ENCODE measurements at places on chromosomes 12 and 14.

- DNase-seq, result no peak
Observed at GRCh38 chr12:69275471-69275891, 36.1 kb downstream of the CPSF6 start.

GRCh38 chr12:121512561-121512960 is 68.3 kb downstream of the KDM2B start:
- DNase-seq, result no peak

GRCh38 chr12:41013881-41014642 is 174.1 kb upstream of the PDZRN4 start:
- no peak for DNase-seq

GRCh38 chr12:26730481-26731350 is 102.3 kb downstream of the ITPR2 start:
- DNase-seq, result no peak

DNA sequence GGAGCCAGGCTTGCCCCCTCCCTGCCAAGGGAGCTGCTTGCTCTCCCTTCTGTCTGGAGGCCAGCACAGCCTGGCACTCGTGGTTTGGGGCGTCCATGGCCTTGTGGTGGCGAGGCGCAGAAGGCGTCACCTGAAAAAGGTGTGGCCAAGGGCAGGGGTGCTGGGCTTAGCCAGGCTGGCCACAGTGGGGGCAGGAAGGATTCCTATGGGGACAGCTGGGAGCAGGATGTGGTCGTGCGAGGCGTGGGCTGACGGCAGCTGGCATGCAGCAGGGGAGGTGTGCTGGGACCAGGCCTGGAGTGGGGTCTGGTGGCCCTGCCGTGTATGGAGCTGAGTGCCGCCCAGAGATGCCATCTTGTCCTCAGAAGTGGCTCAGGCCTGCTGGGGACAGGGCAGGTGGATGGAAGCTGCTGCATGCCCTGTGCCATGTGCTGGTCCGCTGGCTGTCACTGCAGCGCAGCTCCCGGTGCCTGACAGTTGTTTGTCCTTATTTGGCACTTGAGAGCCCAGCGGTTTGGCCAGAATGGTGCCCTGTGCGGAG is 30.0 kb downstream of the SH2B3 start:
- no peak for DNase-seq

- DNase-seq, result peak; percentile 18
Observed at GRCh38 chr12:26938701-26939062, 412 bp downstream of the FGFR1OP2 start.

DNA sequence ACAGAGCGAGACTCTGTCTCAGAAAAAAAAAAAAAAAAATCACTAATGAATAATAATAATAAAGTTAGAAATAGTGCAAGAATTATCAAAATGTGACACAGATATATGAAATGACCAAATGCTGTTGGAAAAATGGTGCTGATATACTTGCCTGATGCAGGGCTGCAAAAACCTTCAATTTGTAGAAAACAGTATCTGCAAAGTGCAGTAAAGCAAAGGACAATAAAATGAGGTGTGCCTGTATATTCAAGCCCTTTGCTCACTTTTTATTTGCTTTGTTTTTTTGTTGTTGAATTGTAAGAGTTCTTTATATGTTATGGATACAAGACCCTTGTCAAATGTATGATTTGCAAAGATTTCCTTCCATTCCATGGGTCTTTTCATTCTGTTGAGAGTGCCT is 9.0 kb upstream of the PAPOLA start:
- no peak for DNase-seq

DNA sequence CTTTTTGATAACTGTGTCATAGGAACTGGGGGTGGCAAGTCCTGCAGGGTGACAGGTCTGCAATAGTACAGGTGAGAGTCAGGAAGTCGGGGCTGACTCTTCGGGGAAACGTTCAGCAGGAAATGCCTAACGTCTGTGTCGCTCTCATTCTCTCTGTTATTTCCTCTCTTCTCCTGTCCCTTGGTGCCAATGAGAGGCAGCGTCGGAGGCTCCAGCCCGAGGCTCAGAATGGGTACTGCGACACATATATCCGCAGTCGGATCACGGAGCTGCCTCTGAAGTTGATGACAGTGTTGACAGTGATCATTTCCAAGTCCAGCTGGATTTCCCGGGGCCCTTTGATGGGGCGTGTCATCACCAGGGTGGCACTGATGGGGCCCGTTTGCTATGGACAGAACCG is 2.7 kb upstream of the TC2N start:
- peak; percentile 69 for DNase-seq

- no peak for DNase-seq
Observed at GRCh38 chr14:54207075-54207474, 189.7 kb upstream of the CDKN3 start.

DNA sequence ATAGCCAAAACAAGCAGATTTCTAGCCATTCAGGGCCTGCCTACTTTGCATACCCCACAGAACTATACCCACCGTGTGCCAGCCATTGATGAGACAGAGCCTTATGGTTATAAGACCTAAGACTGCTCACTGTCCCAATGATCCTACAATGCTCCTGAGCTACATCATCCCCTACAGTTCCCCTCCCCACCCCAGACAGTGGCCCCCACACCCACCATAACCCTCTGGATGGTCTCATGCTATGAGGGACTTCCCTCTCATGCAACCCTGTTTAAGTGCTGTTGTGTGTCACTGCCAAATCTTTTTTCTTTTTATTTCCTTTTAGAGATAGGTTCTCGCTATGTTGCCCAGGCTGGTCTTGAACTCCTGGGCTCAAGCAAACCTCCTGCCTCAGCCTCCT is 75.9 kb downstream of the CHST11 start:
- no peak for DNase-seq

GRCh38 chr14:106039400-106039799 is 513.0 kb downstream of the TMEM121 start:
- peak; percentile 57 for DNase-seq

- no peak for DNase-seq
Observed at GRCh38 chr14:45198551-45198950, 54.5 kb downstream of the MIS18BP1 start.

DNA sequence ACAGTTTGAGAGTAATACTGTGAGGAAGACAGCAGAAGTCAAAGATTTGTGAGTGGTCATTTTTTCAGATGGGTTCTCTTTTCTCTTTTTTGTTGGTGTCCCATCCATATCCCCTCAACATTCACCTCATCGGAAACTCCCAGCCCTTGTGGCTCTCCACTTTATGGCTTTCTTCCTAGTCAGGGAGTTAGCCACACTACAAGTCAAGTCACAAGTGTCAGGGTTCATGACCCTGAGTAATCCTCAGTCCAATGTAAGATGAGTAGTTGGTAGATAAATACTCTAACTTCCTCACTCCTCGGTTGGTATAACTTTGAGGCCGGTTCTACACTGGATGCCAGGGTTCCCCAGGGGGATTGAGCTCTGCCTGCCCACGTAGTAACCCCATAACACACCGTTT is 41.4 kb downstream of the PTGER2 start:
- DNase-seq, result no peak

- DNase-seq, result no peak
Observed at GRCh38 chr14:24889843-24890242, 160.1 kb downstream of the STXBP6 start.

GRCh38 chr12:6826125-6826733 is 2.0 kb upstream of the P3H3 start:
- no peak for DNase-seq

DNA sequence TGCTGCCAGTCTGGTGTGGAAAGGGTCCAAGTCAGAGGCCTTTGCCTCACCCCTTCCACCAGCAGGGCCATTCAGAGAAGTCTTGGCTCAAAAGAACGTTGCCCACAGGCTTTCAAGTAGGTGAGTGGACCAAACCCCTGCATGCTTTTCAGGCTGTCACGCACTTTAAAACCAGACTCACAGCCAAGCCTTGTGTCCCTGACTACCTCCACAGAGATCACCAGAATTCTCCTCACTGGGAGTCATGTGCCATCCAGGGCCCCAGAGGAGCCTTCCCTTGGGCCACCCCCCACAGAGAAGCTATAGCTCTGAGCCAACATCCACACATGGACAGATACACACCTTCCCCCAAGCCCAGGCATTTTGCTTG is 283.1 kb downstream of the DPF3 start:
- DNase-seq, result no peak

GRCh38 chr14:61638595-61639387 is 56.5 kb upstream of the HIF1A start:
- no peak for DNase-seq

GRCh38 chr14:43022094-43022800 is 1415.6 kb downstream of the LRFN5 start:
- no peak for DNase-seq

- DNase-seq, result no peak
Observed at GRCh38 chr12:57782243-57782607, 362 bp upstream of the TSFM start.

DNA sequence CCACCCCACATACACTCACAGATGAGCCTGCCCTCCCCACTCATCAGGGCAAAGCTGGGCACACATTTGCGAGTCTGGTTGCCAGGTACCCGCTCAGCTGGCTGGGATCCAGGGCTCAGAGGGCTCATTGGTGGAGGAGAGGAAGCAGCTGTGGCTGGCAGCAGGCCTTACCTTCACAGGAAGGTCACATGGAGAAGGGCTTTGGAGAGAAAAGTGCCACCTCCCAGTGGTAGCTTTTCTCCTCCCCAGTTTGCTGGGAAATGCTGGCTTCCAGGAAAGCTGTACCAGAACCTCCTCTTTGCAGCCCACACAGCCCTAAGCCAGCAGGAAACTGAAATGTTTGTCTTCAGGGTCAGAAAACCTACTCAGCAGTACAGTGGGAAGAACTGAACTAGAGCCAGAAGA is 55.6 kb downstream of the LGMN start:
- peak; percentile 46 for DNase-seq

- DNase-seq, result no peak
Observed at GRCh38 chr12:108360487-108360886, 21.4 kb upstream of the CMKLR1 start.

DNA sequence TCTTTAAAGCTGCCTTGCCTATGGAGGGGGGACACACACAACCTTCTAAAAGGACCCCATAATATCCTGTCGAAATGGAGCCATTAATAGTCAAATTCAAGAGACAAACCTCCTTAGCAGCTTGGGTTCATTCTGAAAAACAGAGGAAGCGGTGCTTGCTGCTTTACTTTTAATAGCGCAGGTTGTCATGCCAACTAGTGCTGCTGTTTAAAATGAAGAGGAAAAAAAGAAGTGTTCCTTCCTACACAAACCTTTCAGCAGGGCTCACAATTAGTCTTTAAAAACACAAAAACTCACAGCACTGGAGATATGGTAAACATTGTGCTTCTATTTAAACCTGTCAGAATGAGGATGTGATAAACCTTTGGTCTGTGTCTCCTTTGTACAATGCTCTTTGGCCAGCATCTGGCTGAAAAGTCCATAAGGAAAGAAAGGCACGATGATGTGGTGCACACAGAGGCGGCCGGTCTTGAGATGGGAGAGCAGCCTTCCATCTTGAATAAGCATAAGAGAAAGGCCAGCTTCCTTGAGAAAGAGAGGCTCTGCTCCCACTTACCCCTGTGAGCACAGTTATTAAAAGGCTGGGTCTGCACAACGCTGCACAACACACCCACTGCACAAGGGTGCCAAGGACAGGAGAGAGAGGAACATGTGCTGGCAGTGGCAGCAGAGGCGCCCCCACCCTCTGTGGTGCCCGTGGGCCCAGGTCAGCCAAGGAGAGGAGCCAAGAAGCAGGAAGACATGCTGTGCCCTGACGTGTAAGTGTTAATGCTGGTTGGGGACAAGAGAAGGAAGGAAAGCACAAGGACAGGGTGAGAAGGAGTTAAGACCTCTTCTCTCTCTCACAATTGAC is 144.6 kb downstream of the TTC7B start:
- no peak for DNase-seq

GRCh38 chr12:75553398-75553797 is 42.0 kb upstream of the KRR1 start:
- no peak for DNase-seq

GRCh38 chr12:64072916-64073575 is 149.1 kb downstream of the KICS2 start:
- DNase-seq, result no peak

DNA sequence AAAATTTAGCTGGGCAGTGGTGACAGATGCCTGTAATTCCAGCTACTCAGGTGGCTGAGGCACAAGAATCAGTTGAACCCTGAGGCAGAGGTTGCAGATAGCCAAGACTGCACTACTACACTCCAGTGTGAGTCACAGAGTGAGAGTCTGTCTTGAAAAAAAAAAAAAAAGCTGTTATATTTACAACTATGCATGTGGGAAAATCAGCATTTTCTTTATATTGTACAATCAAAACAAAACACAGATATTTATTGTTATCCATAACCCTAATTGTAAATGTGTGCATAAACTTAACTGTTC is 12.5 kb downstream of the C1R start:
- no peak for DNase-seq

GRCh38 chr12:119198440-119198839 is 19.7 kb downstream of the HSPB8 start:
- no peak for DNase-seq
